ENCODE measurements at places on chromosomes 12 and 14. TPM values are rescaled to one million over a fixed set of nuclear protein-coding genes. Genes with fewer than 3 reads are reported as not detected.

- no peaks in the 10 kb centered on the region for H3K27me3 ChIP-seq
- no peak overlapping the region for H3K4me3 ChIP-seq
- H3K4me1 ChIP-seq, result no peaks in the 10 kb centered on the region
- no peaks in the 10 kb centered on the region for H3K36me3 ChIP-seq
- H3K27ac ChIP-seq, result no peak overlapping the region
Measured at GRCh38 chr12:27060740-27061139, 21.6 kb downstream of the C12orf71 start.

DNA sequence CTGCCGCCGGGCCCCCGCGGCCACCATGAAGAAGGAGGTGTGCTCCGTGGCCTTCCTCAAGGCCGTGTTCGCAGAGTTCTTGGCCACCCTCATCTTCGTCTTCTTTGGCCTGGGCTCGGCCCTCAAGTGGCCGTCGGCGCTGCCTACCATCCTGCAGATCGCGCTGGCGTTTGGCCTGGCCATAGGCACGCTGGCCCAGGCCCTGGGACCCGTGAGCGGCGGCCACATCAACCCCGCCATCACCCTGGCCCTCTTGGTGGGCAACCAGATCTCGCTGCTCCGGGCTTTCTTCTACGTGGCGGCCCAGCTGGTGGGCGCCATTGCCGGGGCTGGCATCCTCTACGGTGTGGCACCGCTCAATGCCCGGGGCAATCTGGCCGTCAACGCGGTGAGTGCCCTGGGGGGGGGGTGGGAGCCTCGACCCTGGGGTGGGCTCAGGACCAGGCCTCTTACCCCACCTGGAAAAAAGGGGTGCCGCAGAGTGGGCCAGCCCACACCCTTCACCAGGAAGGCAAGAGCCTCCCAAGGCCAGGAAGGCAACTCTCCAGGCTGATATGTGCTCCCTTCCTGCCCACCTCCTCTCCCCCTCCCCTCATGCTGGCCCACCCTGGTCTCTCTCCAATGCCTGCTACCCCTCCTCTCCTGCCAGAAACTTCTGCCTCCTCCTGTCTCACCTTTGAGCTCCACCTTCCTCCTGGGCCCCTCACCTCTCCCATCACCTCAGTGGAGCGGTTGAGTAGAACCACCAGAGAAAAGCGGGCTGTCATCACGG, 507 bp downstream of the AQP5 start:
- H3K4me1 ChIP-seq, result peaks cover 10% of the 10 kb centered on the region
- H3K27ac ChIP-seq, result no peak overlapping the region
- no peaks in the 10 kb centered on the region for H3K36me3 ChIP-seq
- no peak overlapping the region for H3K4me3 ChIP-seq
- H3K27me3 ChIP-seq, result peaks cover 87% of the 10 kb centered on the region

GRCh38 chr14:105184461-105184860, 3.3 kb upstream of the NUDT14 start:
- no peak overlapping the region for H3K27ac ChIP-seq
- H3K4me1 ChIP-seq, result peaks cover 30% of the 10 kb centered on the region
- H3K27me3 ChIP-seq, result peaks cover 33% of the 10 kb centered on the region
- H3K36me3 ChIP-seq, result no peaks in the 10 kb centered on the region
- H3K4me3 ChIP-seq, result no peak overlapping the region

GRCh38 chr12:42859612-42860011, 270.1 kb upstream of the PRICKLE1 start:
- no peaks in the 10 kb centered on the region for H3K4me1 ChIP-seq
- no peaks in the 10 kb centered on the region for H3K36me3 ChIP-seq
- no peaks in the 10 kb centered on the region for H3K27me3 ChIP-seq
- H3K4me3 ChIP-seq, result no peak overlapping the region
- no peak overlapping the region for H3K27ac ChIP-seq
- no peak for DNase-seq

GRCh38 chr12:69676257-69677012, 22.7 kb downstream of the BEST3 start:
- no peak overlapping the region for H3K4me3 ChIP-seq
- no peaks in the 10 kb centered on the region for H3K36me3 ChIP-seq
- no peaks in the 10 kb centered on the region for H3K4me1 ChIP-seq
- DNase-seq, result no peak

- no peaks in the 10 kb centered on the region for H3K27me3 ChIP-seq
- H3K36me3 ChIP-seq, result no peaks in the 10 kb centered on the region
- H3K27ac ChIP-seq, result no peak overlapping the region
- H3K4me1 ChIP-seq, result no peaks in the 10 kb centered on the region
- no peak overlapping the region for H3K4me3 ChIP-seq
Measured at GRCh38 chr12:40587421-40587820, 104.8 kb upstream of the CNTN1 start.

DNA sequence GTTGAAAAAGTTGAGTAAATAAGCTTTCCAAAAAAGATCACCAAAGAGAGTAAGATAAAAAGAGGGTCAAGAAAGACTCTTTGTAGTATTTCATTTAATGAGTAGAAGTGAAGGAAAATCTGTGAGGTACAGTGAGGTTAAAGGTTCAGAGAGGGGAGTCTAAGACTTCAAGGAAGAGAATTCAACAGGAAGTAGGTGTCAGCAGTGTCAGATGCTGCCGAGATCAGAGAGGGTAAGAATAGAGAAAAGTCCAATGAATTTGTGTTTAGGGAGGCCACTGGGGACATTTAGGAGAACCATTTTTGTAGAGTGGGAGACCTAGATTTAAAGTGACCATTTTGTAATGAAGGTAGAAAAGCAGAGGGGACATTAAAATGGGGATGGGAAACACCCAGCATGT, 71.6 kb upstream of the KRAS start:
- H3K27ac ChIP-seq, result peak overlapping the region; percentile 70
- no peaks in the 10 kb centered on the region for H3K27me3 ChIP-seq
- no peaks in the 10 kb centered on the region for H3K36me3 ChIP-seq
- no peak for DNase-seq

- no peak overlapping the region for H3K4me3 ChIP-seq
- H3K27me3 ChIP-seq, result no peaks in the 10 kb centered on the region
- no peaks in the 10 kb centered on the region for H3K4me1 ChIP-seq
Measured at GRCh38 chr12:70590051-70590450, 47.2 kb downstream of the PTPRB start.

GRCh38 chr12:5264006-5264405, 167.9 kb upstream of the NTF3 start:
- no peak for DNase-seq
- no peaks in the 10 kb centered on the region for H3K27me3 ChIP-seq
- no peaks in the 10 kb centered on the region for H3K36me3 ChIP-seq

DNA sequence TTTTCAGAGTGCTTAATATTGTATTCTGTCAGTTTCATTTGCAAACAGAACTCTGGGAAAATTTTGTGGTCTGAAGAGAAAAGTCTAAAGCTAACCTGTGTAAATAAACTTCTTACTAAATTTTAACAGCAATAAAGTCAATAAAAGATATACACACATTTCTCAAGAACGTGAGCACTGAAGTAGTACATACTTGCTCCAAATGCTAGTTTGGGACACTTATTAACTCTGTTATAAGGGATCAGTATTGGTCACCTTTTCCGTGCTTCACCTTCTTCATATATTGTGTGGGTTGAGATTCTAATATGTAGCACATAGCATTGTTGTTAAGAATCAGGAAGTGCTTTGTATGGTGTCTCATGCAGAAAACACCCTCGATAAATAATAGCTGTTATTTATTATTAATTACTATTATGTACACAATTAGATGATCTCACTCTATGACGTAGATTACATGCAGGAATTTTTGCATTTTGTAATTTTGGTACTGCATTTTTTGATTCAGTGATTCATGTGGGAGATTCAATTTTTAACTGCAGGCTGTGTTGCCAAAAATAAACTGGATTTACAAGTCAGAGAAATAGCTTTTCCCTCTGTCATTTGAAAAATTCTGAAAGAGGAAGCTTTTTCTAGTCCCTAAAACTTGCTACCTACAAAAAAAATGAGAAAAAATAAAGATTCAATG, 300.9 kb downstream of the ACSS3 start:
- no peaks in the 10 kb centered on the region for H3K36me3 ChIP-seq
- H3K27ac ChIP-seq, result no peak overlapping the region
- no peak overlapping the region for H3K4me3 ChIP-seq
- no peaks in the 10 kb centered on the region for H3K27me3 ChIP-seq
- H3K4me1 ChIP-seq, result no peaks in the 10 kb centered on the region

GRCh38 chr12:114395755-114396152, 10.2 kb downstream of the TBX5 start:
- no peak overlapping the region for H3K27ac ChIP-seq
- no peaks in the 10 kb centered on the region for H3K36me3 ChIP-seq

DNA sequence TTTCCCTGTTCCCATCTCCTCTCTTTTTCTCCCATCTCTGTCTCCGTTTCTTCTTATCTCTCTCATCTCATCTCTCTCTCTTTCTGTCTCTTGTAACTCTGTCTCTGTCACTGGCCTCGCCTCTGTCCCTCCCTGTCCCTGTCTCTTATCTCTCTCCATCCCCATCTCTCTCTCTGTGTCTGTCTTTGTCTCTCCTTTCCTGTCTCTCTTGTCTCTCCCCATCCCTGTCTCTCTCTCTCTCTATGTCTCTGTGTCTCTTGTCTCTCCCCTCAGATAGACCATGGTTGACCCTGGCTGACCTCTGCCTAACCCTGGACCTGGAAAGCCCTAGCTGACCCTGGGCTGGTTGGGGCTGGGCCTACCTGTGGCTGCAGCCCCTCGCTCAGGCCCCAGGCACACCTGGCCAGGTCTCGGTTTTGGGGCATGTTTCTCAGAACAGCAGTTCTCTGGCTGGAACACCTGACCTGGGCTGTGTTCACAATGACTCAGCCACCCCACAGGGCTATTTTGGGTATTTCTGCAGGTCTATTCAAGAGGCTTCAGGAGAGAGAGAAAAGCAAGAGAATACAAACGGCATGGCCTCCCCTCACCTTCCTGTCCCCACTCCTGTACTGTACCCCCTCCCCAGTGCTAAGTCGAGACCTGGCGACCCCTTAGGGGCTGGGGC, 174.4 kb downstream of the TMEM121 start:
- no peaks in the 10 kb centered on the region for H3K36me3 ChIP-seq
- no peak overlapping the region for H3K27ac ChIP-seq
- H3K4me3 ChIP-seq, result no peak overlapping the region
- no peak for DNase-seq

TMED8 gene
- 7.7 TPM for total RNA-seq

GALNT8 gene
- 0.95 TPM for total RNA-seq

FITM1 gene
- total RNA-seq, result 3.2 TPM

KCNK10 gene
- total RNA-seq, result not detected

DYRK2 gene
- total RNA-seq, result 104 TPM

NTS gene
- not detected for total RNA-seq

ACADS gene
- 7.5 TPM for total RNA-seq

ESPL1 gene
- 1.8 TPM for total RNA-seq

TMEM229B gene
- total RNA-seq, result 19.0 TPM

Measured in T-cell (primary cell).